ENCODE measurements at places on chromosomes 5 and 9.

DNA sequence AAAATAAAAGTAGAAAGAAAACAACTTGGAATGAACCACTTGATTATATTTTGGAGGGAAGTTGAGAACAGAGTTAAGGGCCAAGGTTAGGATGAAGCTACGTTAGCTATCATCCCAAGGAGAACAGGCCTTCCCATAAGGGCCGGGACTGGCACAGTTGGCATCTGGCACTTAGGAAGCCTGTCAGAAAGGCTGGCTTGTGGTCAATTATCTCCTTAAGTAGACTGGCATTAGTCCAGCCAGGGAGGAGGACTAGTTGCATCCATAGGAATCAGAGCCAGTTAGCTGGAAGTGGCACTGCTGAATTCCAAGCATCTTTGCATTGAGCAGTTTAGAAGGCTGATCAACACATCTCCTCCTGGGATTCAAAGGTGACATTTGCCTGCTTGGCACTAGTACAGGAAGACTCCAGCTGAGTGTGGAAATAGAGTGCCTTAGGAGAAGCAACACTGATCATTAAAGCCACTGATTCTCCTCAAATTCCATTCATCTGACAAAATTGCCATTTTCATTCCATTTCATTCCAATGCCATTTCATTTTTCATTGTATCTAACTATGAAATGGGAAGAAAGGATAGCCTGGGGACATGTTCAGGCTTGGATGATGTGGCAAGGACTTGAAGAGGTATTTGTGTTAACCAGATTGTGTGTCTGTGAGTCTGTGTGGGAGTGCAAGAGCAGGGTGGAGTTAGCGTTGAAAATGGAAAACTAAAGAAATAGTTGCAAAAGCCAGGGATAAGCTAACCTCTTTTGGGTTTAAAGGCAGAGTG is 5.5 kb downstream of the FOXB2 start:
- no peak for DNase-seq

GRCh38 chr5:38290028-38290653 is 31.8 kb downstream of the EGFLAM start:
- DNase-seq = no peak

DNA sequence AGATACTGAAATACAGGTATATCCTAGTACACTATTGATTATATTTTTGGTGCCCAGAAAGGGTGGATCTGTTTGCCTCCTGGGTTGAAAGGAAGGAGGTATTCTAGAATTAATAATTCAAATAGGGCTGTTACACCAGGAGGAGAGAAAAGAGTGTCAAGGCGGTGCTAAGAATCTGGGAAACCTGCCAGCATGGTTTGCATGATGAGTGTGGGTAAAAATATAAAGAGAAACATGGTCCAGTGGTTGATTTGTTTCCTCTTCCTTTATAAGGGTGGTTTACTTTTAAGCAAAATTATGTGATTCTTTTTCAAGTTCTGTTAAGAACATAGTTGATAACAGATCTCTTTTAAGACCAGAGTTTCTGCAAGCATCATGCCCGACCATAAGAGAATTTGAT is 69.4 kb upstream of the NFIB start:
- DNase-seq = no peak

- DNase-seq = no peak
Observed at GRCh38 chr5:100889165-100889743, 13.8 kb downstream of the ST8SIA4 start.

GRCh38 chr9:86185872-86186271 is 73.6 kb downstream of the C9orf153 start:
- no peak for DNase-seq

- DNase-seq = no peak
Observed at GRCh38 chr5:31021181-31021624, 172.3 kb upstream of the CDH6 start.

DNA sequence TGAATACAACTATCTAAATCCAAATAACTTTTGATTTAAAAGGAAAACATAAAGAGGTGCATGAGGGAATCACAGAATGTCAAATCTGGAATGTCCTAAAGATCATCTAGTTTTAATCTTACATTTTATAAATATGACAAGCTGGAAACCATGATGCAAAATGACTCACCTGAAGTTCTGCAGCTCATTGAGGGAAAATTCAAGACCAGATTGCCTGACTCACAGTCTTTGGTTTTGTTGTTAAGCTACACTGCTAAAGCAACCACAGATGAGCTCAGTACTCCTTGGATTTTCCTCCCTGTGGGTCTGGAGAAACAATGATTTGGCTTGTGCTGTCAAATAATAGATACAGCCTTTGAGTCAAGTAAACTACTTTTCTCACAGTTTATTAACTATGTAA is 19.1 kb upstream of the EDIL3 start:
- no peak for DNase-seq

DNA sequence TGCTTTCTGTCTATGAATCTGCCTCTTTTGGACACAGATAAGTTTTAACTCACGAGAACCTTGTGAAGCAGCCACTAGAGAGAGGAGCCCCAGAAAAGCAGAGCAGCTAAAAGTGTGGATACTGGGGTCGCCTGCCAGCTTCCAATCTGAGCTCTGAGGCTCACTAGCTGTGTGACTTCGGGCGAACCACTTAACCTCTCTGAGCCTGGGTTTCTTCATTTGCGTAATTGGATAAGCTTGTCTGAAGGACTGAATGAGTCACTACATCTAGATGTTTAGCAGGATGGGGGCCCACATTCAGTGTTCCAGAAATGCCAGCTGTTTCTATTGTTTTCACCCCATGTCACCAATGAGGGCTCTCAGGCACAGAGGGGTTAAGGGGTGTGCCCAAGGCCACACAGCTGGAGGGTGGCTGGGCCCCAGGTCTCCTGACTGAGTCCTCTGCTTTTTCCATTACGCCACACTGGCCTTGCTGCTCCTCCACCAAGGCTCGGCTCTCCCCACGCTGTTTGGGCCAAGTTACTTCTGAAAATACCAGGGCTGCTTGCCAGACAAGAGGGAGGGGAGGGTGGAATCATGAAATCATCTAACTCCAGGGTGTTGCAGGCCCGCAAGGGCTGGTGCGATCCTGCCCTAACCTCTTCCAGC is 36.2 kb downstream of the SH3PXD2B start:
- DNase-seq = no peak

GRCh38 chr5:135303582-135304173 is 95.4 kb downstream of the MACROH2A1 start:
- no peak for DNase-seq

DNA sequence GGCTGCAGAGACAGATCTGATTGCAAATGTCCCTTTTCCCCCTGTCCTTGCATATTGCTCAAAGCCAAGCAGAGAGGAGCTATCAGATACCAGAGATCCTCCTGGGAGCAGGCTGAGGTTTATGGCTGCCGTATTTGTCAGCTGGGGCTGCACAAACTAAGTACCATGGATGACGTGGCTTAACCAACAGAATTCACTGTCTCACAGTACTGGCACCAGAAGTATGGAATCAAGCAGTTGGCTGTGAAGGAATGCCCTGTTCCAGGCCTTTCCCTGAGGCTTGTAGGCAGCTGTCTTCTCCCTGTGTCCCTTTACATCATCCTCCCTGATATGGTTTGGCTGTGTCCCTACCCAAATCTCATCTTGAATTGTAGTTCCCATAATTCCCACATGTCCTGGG is 2.6 kb downstream of the CFAP90 start:
- DNase-seq = no peak

DNA sequence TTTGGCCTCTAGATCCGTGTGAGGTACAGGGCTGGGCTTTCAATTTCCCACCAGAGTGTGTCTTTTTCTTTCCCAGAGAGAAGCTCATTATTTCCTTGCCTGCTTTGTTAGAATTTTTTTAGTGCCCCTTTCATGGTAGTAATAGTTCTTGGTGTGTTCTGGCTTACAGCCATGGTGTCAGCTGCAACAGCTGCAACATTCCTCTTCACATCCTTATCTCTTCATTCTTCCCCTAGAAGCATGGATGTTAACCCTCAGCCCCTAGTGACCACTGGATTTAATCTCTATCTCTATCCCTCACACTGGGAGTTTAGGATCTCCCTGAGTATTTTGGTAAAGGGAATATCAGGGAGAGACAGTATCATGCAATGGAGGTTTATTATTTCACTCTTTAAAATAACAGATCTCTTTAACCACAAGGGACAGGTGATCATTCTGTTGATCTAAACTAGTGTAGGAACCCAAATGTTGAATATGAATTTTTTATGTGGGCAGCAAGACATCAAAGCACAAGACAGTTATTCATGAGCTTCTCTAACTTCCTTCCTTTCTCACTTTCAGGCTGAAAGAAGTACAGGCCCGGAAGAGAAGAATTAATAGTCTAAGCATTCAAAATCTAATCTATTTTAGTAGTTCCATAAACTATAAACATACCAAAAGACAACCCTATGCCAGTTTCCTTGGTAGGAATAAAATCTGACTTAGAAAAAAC is 160.2 kb downstream of the FAM170A start:
- DNase-seq = no peak

DNA sequence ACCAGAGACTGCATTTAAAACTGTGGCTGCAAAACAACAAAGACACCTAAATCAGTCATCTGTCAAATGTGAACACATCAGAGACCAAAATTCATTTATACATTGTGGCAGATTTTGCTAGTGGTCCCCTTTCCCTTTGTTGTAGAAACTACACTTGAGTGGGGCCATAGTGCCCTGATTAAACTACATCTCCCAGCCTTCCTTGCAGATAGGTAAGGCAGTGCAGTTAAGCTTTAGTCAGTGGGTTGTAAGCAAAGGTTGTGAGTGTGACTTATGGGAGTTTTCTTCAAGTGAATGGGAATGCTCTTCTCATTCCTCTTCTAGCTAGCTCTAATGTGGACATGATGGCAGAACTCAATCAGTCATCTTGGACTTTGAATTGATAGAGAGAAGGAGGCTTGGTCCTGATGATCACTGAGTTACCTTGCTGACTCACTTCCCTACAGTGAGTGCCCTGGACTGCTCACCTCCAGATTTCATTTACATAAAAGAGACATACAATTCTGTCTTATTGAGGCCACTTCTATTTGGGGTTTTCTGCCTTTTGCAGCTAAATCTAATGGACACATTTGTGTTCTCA is 35.2 kb upstream of the SPARC start:
- no peak for DNase-seq

GRCh38 chr5:103375350-103375749 is 116.8 kb downstream of the MACIR start:
- DNase-seq = no peak

DNA sequence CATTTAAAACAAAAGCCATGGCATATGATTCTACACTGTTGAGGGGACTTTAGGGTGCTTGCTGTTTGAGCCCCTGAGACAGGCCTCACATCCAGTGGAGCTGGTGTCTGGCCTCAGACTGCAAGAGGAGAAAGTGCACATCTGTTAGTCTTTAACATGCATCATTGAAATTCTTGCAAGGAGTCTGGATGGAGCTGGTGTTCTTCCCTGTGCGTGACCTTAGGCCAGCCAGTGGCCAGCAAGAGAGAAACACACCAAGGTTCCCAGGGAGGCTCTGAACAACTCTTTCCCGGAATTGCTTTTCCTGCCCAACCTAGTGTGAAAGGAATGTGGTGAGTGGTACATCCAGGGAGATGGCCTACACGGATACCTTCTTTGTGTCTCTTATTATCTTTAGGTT is 282.8 kb upstream of the TNC start:
- no peak for DNase-seq

DNA sequence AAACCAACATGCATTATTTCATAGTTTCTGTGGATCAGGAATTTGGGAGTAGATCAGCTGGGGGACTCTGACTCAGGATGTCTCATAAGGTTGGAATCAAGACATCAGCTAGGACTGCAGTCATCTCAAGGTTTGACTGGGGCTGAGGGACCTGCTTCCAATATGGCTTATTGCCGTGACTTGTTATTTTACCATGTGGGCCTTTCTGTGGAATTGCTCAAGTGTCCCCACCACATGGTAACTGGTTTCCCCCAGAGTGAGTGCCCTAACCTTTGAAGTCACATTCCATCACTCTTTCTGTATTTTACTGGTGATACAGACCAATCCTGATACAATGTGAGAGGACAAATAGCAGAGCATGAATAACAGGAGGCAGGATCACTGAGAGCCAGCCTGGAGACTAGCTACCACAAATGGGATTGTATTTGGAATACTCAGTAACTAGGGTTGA is 70.2 kb upstream of the ELL2 start:
- DNase-seq = no peak

GRCh38 chr5:143316844-143317631 is 86.4 kb downstream of the NR3C1 start:
- no peak for DNase-seq

GRCh38 chr9:121323449-121324151 is 46.5 kb downstream of the STOM start:
- DNase-seq = no peak

GRCh38 chr9:98310752-98311392 is 55.4 kb upstream of the TBC1D2 start:
- DNase-seq = no peak

- no peak for DNase-seq
Observed at GRCh38 chr9:89817151-89817950, 212.5 kb downstream of the GADD45G start.

GRCh38 chr9:95839012-95839411 is 36.5 kb upstream of the ERCC6L2 start:
- DNase-seq = no peak

- DNase-seq = no peak
Observed at GRCh38 chr9:130172858-130173665, 858 bp downstream of the NCS1 start.

- DNase-seq = no peak
Observed at GRCh38 chr9:134531220-134531970, 110.2 kb upstream of the COL5A1 start.
